ENCODE measurements at places on chromosomes 13 and 19.
A peak's percentile ranks its signal among the peaks of the same experiment; 100 is the strongest.

- no peak for DNase-seq
Observed at GRCh38 chr13:53112522-53112921, 83.9 kb downstream of the OLFM4 start.

DNA sequence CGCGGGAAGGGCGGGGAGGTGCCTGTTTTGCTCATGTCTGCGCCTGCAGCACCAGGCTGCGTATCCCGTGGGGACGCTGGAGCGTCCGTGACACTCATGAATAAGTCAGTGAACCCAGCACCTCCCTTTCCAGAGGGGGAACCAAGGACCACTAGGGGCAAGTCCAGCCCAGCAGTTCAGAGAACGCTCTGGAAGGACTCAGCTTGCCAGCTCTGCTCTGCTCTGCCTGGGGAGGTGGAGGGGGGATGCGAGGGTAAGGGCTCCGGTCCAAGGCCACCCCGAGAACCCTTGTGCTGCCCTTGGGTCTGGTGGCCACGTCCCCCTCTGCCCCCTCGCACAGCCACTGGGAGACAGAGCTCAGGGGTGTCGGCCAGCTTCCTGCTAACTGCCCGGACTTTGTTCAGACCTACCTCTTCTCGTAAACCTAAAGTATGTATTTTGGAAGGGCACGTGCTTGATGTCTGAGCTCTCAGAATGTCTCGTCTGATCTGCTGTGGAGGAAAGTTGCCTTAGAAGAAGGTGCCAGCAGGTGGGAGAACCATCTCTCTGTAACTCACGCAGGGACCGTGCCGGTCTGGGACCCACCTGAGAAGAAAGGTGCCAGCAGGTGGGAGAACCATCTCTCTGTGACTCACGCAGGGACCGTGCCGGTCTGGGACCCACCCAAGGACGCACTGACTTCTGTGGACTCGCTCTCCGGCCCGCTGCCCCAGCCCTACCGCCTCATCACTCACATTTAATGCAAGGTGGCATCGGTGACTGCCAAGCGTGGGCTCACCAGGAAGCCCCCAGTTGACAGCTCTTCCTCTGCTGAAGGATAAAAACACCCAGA, 34.1 kb downstream of the TMEM255B start:
- DNase-seq, result no peak

GRCh38 chr13:30196025-30196424, 111.3 kb downstream of the KATNAL1 start:
- no peak for DNase-seq

DNA sequence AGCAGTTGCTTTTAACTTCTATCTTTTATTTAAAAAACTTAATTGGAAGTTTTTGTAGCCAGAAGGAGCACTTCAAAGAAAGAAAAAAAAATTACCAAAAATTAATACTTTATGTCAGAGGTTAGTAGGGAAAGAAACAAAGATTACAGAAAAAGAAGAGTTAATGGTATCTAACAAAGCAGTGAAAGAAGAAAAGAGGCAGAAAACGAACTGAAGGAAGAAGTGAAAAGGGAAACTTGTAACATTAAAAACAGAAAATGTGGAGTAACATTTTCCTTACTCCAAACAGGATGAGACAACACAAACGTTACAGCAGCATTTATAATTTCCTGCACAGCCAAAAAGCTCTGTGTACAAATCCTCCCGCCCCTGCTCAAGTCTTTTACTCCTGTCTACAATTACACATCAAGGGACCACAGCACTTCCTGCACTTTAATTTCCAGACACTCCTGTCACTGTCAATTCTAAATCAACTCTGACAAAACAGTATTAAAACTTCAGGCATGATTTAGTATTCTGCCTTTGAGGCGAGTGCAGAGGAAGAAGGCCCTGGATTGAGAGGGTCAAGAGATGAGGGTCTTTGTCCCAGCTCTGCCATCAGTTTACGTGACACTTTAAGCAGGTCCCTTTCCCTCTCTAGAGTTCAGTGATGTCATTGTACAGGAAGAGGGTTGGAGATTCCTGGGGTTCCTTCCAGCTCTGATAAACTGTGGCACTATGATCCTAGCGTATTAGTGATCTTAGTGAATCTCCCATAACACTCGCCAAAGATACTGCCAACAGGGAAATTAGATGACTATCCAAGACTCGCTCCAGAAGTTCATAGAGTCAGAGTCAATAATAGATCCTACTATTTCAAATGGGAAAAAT, 53.2 kb upstream of the LSM14A start:
- DNase-seq, result no peak

- no peak for DNase-seq
Observed at GRCh38 chr19:14159059-14159458, 22.7 kb upstream of the ASF1B start.

- DNase-seq, result no peak
Observed at GRCh38 chr19:49133621-49134454, 14.5 kb downstream of the PPFIA3 start.

DNA sequence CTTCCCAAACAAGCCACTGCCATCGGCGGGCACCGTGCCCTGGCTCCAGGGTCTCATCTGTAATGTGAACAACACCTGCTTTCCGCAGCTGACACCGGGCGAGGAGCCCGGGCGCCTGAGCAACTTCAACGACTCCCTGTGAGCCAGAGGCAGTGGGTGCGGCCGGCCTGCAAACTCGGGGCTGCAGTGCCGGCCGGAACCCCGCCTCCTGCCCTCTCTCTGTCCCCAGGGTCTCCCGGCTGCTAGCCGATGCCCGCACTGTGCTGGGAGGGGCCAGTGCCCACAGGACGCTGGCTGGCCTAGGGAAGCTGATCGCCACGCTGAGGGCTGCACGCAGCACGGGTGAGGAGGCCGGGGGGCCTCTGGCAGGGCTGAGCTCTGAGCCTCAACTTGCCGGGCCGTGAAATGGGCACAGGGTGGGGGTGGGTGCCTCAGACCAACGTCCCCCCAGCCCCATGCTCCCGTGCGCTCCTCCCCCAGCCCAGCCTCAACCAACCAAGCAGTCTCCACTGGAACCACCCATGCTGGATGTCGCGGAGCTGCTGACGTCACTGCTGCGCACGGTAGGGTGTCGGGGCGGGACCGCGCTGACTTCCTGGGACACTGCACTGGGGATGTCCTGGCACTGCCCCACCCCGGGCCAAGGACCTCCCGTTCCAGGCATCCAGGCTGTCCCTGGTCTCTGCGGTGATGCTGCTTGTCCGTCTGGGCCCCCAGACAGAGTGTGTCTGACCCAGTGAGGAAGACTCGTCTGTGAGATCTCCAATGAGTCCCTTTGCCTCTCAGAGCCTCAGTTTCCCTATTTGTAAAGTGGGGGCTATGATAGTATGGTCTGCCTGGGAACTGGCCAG, 2.2 kb downstream of the ABCA7 start:
- DNase-seq, result no peak

GRCh38 chr19:6767081-6767356, 216 bp downstream of the SH2D3A start:
- no peak for DNase-seq

DNA sequence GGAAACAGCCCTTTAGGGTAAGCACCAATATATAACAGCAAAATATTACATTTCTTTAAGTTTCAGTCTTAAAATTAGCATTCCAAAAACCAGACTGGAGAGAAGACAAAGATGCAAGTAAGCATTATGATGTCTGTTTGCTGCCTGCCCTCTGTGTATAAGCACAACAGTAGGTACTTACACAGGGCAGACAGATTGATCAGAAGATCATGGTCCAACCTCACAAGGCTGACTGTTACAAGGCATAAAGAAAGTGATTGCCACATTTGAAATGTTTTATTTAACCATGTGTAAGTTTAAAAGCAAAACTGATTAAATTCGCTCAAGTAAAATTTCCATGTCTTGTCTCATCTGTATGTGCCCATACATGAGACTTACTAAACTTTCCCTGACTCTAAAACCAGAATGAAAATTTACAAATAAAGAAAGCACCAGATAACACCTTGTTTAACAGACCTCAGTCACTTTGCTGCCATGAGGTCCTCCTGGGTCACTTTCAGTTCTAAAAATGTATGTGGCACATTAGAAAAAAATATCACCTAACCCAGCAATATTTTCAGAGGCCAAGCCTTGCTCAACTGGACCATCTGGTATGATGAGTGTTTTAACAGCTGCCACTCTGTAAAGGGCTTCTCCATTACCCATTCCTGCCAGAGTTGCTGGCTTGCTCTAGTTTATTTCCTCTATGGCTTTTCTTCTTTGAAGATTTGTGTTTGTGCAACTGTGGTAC, 297.0 kb downstream of the RBM26 start:
- no peak for DNase-seq

DNA sequence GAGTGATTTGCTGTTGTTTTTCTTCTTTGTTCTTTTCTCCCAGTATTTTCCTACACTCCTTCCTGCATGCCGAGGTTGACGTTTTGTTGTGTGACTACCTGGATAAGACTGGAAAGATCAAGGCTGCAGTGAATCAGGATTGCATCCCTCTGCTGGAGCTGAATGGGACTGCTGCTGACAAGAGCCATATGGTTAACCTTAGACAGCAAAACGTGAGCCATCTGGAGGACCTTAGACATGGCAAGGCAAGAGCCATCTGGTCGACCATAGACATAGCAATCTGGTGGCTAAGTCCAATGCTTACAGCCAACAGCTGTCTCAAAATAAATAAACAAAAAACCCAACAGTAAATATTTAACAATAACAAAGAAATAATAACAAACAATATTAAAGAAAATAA, 42.6 kb upstream of the ZNF91 start:
- DNase-seq, result no peak

- peak; percentile 9 for DNase-seq
Observed at GRCh38 chr19:5547881-5548280, 19.9 kb downstream of the TINCR start.

Measured in fibroblast of skin of left quadriceps (primary cell).